ENCODE measurements at places on chromosomes 16 and 17. TPM values are rescaled to one million over a fixed set of nuclear protein-coding genes. Genes with fewer than 3 reads are reported as not detected.

GRCh38 chr17:38729886-38730525 is at the start of gene CISD3:
Gene CISD3 (plus strand): TSS chr17:38730341. CDS start chr17:38730359, 18 bp downstream.
- H3K27me3 ChIP-seq, result no peaks in the 10 kb centered on the region
- peak; percentile 93 for DNase-seq
- peak within 1 kb of the TSS; percentile 55 for H3K4me3 ChIP-seq
- H3K36me3 ChIP-seq, result peaks cover 37% of the 10 kb centered on the region
- H3K4me1 ChIP-seq, result peaks cover 46% of the 10 kb centered on the region

GRCh38 chr16:69003500-69003899 is 102.0 kb upstream of the HAS3 start:
- no peaks in the 10 kb centered on the region for H3K27me3 ChIP-seq
- H3K27ac ChIP-seq, result no peak overlapping the region
- no peaks in the 10 kb centered on the region for H3K4me1 ChIP-seq
- H3K4me3 ChIP-seq, result no peak overlapping the region
- DNase-seq, result no peak

GRCh38 chr16:77840093-77840492 is 51.7 kb downstream of the VAT1L start:
- H3K27me3 ChIP-seq, result peaks cover 17% of the 10 kb centered on the region
- H3K36me3 ChIP-seq, result no peaks in the 10 kb centered on the region
- H3K4me1 ChIP-seq, result no peaks in the 10 kb centered on the region
- DNase-seq, result no peak
- no peak overlapping the region for H3K27ac ChIP-seq
- H3K4me3 ChIP-seq, result no peak overlapping the region

- no peaks in the 10 kb centered on the region for H3K4me1 ChIP-seq
- no peak for DNase-seq
- H3K4me3 ChIP-seq, result no peak overlapping the region
- no peaks in the 10 kb centered on the region for H3K36me3 ChIP-seq
Observed at GRCh38 chr16:87192452-87193073, 124.6 kb downstream of the C16orf95 start.

GRCh38 chr16:29995911-29996765 is at the start of gene INO80E:
Gene INO80E (plus strand): TSS chr16:29996241. CDS start chr16:29996311, 70 bp downstream.
- H3K27me3 ChIP-seq, result no peaks in the 10 kb centered on the region
- peak within 1 kb of the TSS; percentile 80 for H3K4me3 ChIP-seq
- peaks cover 16% of the 10 kb centered on the region for H3K4me1 ChIP-seq
- DNase-seq, result peak; percentile 95
- H3K36me3 ChIP-seq, result peaks cover 45% of the 10 kb centered on the region

- H3K27ac ChIP-seq, result no peak overlapping the region
- peaks cover 7% of the 10 kb centered on the region for H3K4me1 ChIP-seq
- DNase-seq, result no peak
- H3K27me3 ChIP-seq, result no peaks in the 10 kb centered on the region
Observed at GRCh38 chr17:55758171-55758570, 7.3 kb downstream of the PCTP start.

GRCh38 chr16:86384263-86384649 is 126.1 kb upstream of the FOXF1 start:
- peaks cover 9% of the 10 kb centered on the region for H3K27me3 ChIP-seq
- no peaks in the 10 kb centered on the region for H3K4me1 ChIP-seq
- no peak for DNase-seq
- H3K27ac ChIP-seq, result no peak overlapping the region
- no peaks in the 10 kb centered on the region for H3K36me3 ChIP-seq

DNA sequence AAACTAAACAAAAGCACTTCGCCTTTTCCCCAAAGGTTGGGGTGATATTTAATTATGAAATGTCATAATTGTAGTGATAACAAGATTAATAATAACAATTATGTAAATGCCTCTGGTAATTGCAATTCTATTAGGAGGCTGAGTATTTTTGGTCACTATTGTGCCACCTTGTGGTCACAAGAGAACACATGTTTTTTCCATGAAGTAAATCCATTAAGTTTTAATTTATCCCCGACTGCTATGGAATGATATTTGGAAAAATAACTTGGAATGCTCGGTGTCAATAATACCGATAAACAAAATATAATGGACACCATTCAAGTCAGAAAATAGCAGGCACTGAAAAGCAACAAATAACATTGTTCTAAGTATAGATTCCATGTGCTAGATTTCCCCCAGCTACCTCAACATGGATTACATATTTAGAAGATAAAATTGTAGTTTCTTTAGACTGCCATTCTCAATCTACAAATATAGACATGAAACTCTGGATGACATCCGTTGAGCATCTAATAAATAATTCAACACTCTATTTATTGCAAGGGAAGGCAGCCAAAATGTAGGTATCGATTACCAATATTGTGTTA is 25.0 kb upstream of the KCNJ2 start:
- H3K27ac ChIP-seq, result no peak overlapping the region
- DNase-seq, result no peak
- H3K4me1 ChIP-seq, result no peaks in the 10 kb centered on the region
- no peak overlapping the region for H3K4me3 ChIP-seq

The AOC3 gene
- total RNA-seq, result 0.42 TPM

DNA sequence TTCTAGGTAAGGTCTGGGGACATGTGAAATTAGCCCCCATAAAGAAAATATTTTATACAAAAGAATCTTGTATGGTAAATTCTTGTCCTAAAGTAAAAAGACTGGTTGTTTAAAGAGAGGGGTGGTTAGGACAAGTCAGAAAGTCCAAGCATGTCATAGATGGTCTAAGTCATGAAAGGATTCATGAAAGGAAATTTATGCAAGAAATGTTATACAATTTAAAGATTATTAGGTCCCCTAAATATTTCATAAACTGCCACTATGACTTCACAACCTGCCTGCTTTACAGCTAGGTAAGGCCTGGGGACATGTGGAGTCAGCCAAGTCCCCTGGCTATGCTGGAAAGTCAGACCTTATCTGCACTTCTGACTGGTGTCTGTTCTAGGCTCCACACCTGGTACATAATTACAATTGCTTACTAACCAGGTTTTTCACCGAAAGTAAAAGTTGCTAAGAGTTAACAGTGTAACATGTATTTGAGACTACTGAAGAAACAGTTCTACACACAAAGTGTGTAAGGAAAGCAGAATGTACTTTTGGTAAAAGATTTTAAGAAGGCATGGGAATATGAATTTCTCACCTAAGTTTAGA is 17.0 kb downstream of the N4BP1 start:
- no peaks in the 10 kb centered on the region for H3K27me3 ChIP-seq
- no peaks in the 10 kb centered on the region for H3K36me3 ChIP-seq
- DNase-seq, result no peak
- H3K4me3 ChIP-seq, result no peak overlapping the region
- no peak overlapping the region for H3K27ac ChIP-seq

DNA sequence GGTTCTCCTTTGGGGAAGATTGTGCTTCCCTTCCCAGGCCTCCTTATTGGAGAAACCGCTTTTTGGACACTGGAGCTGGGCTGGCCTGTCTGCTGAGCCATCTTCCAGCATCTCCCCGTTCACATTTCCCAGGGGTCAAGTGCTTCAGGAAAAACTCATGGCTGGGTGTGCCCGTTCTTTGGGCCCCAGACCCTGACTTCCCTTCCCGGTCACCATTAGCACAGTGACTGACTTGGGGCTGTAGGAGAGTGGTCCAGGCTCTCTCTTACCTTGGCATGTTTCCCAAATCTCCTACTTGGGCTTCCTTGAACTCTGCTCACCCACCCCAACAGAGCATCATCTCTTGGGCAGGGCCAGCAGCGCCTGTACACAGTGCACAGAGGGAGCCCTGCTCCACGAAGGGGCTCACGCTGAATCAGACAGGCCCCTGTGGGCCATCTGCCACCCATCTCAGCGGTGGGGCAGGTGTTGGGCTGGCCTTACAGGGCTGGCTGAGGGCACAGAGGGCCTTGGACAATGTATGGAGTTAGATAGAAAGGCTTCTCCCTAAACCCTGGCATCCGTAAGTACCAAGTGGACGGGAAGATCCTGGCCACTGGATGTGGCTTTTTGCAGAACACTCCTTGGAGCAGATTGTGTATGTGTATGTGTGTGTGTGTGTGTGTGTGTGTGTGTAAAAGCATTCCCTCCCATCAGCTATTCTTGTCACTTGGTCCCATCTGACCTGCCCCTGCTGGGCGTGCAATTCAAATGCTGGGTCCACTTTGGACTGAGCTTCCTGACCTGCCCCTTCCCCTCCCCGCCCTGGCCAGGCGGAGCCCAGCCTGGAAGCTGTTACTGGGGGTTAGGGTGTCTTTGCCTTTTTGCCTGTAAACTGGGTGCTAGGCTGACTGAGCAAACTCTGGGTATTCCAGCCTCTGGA is 24.9 kb upstream of the CDC42EP4 start:
- no peaks in the 10 kb centered on the region for H3K4me1 ChIP-seq
- H3K36me3 ChIP-seq, result no peaks in the 10 kb centered on the region
- no peak overlapping the region for H3K27ac ChIP-seq
- DNase-seq, result no peak
- H3K27me3 ChIP-seq, result no peaks in the 10 kb centered on the region
- H3K4me3 ChIP-seq, result no peak overlapping the region

GRCh38 chr17:49996495-49997300 is 1.7 kb upstream of the DLX3 start:
- H3K36me3 ChIP-seq, result no peaks in the 10 kb centered on the region
- H3K4me3 ChIP-seq, result no peak overlapping the region
- H3K4me1 ChIP-seq, result peaks cover 25% of the 10 kb centered on the region
- H3K27ac ChIP-seq, result no peak overlapping the region

DNA sequence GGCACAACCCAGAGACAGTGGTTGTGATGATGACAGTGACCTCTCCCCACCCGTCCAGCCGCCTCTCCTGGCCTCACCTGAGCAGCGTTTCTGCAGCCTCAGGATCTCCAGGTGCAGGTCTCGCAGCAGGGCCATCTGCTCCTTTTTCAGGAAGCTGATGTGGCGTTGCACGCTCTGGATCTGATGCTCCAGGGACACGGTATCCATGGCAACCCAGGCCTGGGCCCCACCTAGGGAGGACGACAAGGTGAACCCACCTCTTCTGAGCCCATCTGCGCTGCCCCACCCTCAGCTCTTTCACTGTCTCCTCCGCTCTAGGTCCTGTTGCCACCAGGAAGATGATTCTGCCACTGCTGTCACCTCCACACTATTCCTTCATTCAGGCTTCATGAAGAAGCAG is 14.5 kb downstream of the CCDC92B start:
- H3K36me3 ChIP-seq, result no peaks in the 10 kb centered on the region
- no peaks in the 10 kb centered on the region for H3K4me1 ChIP-seq
- H3K4me3 ChIP-seq, result no peak overlapping the region

DNA sequence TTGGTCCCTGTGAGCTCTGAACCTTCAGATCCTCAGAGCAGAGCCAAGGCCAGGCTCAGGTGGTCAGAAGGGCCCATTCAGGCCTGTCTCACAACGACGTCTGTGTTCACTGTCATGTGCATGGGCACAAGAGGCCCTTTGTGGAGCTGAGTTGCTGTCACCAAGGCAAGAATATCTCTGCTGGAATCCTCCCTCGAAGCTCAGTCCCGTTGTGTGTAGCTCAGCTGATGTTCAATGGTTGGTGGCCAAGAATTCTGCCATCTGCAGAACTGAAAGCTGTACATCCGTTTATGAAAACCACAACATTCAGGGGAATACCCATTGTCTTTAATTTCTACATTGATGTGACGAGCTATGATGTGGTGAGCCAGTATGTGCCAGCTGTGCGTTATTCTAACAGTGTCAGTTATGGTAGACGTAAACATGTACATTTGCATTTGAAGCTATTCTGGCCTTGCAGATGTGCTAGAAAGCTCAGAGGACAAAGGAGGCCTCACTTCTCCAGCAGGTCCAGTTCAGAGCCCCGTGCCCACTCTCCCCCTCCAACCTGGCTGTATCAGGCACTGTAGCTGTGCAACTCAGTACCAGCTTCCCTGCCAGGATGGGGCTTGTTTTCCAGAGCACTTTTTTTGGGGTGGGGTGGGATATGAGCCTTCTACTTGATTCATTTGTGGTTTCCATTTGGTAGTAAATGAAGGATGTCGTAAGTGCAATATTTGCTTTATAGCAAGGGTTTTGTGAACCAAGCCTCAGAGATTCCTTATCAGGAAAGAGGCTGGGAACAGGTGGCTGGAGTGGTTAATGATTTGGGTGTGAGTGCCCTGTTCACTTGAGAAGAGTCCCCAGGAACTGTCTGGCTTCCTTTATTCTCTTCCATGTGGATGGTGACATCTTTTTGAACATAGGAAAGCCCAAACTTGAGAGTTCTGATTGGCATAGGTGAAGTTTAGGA is 56.1 kb downstream of the B9D1 start:
- H3K27ac ChIP-seq, result no peak overlapping the region
- no peaks in the 10 kb centered on the region for H3K27me3 ChIP-seq
- H3K4me1 ChIP-seq, result peaks cover 34% of the 10 kb centered on the region

- H3K27me3 ChIP-seq, result no peaks in the 10 kb centered on the region
- H3K36me3 ChIP-seq, result peaks cover 46% of the 10 kb centered on the region
- peaks cover 24% of the 10 kb centered on the region for H3K4me1 ChIP-seq
- no peak for DNase-seq
- H3K27ac ChIP-seq, result no peak overlapping the region
Observed at GRCh38 chr17:40268141-40268712, 19.5 kb upstream of the CDC6 start.

The CFAP97D1 gene
- not detected for total RNA-seq

DNA sequence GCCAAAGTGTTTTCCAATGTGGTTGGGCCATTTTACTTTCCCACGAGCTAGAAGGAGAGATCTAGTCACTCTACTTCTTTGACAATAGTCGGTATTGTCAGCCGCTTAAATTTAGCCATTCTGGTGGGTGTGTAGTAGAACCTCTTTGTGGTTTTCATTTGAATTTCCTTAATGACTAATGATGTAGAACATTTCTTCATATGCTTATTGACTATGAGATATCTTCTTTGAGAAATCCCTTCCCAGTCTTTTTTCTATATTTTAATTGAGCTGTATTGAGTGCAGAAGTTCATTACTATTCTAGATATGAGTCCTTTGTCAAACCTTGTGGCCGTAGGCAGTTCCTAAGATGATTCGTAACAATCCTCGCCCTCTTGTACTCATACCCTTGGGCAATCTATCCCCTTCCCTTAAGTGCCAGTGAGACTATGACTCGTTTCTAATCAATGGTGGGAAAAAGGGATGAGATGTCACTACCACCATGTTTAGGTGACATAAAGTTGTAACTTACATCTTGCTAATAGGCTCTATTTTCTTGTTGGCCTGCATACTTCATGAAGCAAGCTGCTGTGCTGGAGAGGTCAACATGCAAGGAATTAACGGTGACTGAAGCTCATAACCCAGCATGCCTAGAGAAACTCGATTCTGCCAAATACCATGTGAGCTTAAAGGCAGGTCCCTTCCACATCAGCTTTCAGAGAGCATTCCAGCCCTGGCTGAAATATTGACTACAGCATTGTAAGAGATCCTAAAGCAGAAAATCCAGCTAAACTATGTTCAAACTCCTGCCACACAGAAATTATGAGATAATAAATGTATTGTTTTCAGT is 817.9 kb upstream of the SOX9 start:
- DNase-seq, result no peak
- no peaks in the 10 kb centered on the region for H3K27me3 ChIP-seq
- H3K36me3 ChIP-seq, result no peaks in the 10 kb centered on the region
- no peak overlapping the region for H3K27ac ChIP-seq
- no peak overlapping the region for H3K4me3 ChIP-seq
- no peaks in the 10 kb centered on the region for H3K4me1 ChIP-seq

The TP53TG3C gene
- total RNA-seq, result 2.8 TPM

- no peak overlapping the region for H3K27ac ChIP-seq
- no peaks in the 10 kb centered on the region for H3K4me1 ChIP-seq
- H3K27me3 ChIP-seq, result peaks cover 45% of the 10 kb centered on the region
- no peak overlapping the region for H3K4me3 ChIP-seq
- DNase-seq, result no peak
- no peaks in the 10 kb centered on the region for H3K36me3 ChIP-seq
Observed at GRCh38 chr17:36468903-36469635, 17.4 kb upstream of the ZNHIT3 start.

- no peaks in the 10 kb centered on the region for H3K4me1 ChIP-seq
- no peak overlapping the region for H3K27ac ChIP-seq
- no peak for DNase-seq
- no peaks in the 10 kb centered on the region for H3K36me3 ChIP-seq
Observed at GRCh38 chr16:63539276-63539675, 1503.0 kb upstream of the CDH8 start.
